ENCODE measurements at places on chromosomes 7 and 10.
A peak's percentile ranks its signal among the peaks of the same experiment; 100 is the strongest.

DNA sequence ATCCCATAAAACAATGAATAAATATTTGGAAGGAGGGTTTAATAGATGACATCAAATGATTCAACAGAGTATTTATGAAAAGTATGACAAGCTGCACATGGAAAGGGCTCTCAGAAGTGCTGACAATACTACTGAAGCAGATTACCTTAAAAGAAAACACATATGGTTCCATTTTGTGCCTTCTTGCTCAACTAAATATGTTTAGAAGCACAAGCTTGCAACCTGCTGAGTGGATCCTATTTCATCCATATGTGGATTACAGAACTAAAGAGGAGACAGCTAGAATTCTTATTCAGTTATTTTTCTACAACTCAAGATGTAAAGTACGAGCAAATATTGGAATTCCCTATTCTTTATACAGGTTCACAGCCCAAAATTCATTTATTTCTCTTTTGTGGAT is 340.6 kb downstream of the TFEC start:
- DNase-seq: no peak

GRCh38 chr10:121812031-121812430 is 115.8 kb downstream of the ATE1 start:
- DNase-seq: no peak

GRCh38 chr7:41038211-41038610 is 664.7 kb downstream of the INHBA start:
- no peak for DNase-seq

DNA sequence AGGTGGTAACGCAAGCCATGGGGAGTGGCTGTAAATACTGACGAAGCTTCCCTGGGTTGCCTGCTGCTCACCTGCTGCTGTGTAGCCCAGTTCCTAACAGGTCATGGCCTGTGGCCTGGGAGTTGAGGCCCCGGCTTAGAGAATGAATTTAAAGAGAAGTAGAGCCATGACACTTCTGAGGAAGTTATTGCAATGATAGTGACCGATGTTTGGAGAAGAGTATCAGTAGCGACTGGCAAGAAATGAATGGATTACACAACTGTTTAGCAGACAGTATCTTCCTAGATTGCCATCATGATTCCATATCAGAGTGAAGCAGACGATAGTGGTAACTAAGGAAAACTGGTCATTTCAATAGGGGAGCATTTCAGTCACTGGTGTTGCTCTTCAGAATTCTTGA is 249.6 kb downstream of the PLXDC2 start:
- DNase-seq: no peak

- DNase-seq: no peak
Observed at GRCh38 chr7:84237533-84238173, 43.1 kb upstream of the SEMA3A start.

DNA sequence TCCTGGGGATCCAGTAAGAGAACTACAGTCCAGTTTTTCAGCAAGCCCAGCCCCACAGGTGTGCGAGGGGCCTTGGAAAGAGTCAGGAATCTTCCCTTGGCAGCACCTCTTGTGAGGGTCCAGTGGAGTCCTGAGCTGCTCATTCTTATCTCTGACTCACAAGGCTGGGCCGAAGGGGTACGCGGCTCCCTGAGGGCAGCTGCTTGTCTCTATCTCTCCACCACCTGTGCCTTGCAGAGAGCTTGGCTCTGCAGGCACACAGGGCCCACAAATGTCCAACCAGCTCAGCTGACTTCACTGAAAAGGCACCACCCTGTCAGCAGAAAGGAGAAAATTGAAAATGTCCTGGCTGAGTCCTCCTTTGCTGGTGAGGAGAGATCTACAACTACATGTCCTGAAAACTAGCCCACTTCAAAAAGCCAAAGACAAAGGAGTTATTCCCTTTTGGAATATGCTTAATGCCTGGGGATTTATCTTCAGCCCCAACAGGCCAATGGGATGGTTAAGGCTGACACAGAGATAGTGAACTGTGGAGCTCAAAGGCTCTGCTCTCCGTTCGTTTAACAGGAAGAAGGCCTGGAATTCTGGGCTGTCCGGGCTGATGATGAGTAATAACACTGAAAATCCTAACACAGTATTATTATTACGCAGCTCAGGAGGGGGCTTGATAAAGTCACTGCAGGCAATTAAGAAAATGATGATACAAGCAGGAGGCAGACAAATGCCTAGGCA is 23.4 kb downstream of the UROS start:
- DNase-seq: no peak

DNA sequence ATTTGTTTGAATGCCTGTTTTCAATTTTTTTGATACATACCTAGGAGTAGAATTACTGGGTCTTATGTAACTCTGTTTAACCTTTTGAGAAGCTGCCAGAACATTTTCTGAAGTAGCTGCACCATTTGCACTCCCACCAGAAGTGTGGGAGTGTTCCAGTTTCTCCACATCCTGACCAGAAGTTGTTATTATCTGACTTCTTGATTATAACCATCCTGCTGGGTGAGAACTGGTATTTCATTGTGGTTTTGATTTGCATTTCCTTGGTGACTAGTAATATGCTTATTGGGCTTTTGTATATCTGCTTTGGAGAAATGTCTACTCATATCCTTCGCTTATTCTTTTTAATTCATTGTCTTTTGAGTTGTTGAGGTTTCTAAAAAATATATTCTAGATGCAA is 117.2 kb upstream of the GLCCI1 start:
- no peak for DNase-seq

GRCh38 chr10:121942749-121943416 is 15.1 kb upstream of the ATE1 start:
- DNase-seq: no peak

- no peak for DNase-seq
Observed at GRCh38 chr10:61385231-61386001, 67.8 kb downstream of the TMEM26 start.

DNA sequence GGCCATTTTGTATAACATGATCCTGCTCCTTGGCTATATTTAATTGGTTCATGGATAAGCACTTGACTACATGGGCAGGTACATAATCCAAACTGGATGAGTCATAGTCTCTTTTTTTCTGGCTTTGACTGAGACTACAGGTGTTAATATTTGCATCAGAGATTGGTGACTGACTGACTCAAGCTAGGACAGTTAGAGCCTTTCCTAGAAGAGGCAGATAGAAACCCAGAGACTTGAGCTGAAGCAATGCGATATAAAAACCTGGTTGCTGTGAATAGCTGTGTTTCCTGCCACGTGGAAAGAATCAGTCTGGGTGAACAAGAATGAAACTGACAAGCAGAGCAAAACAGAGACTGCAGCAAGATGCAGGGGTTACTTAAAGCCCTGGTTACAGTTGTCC is 81.0 kb downstream of the SAMD9 start:
- no peak for DNase-seq

DNA sequence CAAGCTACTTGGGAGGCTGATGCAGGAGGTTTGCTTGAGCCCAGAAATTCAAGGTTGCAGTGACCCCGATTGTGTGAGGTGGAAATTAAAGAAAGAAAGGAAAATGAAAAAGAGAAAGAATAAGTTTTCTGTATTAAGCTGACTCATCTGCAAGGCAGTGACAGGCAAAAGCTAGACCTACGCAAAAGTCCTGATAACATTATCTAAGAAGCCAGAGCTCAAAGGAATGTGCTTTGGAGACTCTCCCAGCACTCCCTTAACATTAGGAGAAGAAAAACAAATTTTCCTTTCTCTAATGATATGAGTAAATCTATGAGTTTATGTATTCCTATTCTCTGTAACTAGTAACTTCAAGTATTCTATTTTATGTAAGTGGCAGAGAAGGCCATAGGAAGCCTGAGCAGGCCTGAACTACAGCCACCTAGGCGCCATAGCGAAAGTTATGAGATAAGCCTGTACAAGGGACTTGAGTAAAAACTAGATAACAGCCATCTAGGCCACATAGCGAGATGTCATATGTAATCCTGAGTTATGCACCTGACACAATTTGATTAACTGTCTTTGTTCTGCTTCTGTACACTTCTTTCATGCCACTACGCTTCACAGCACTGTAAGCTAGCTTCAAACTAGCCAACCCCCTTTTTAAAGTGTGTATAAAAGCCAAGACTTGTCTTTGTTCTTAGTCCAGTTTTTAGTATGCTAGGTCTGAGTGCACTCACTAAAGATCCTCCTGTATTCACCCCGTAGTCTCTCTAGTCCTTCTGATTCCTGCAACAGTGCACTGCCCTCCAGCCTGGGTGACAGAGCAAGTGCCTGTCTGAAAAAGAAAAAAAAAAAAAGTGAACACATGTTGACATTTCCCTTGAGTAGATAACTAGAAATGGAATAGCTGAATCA is 9.4 kb upstream of the ZWINT start:
- DNase-seq: no peak

DNA sequence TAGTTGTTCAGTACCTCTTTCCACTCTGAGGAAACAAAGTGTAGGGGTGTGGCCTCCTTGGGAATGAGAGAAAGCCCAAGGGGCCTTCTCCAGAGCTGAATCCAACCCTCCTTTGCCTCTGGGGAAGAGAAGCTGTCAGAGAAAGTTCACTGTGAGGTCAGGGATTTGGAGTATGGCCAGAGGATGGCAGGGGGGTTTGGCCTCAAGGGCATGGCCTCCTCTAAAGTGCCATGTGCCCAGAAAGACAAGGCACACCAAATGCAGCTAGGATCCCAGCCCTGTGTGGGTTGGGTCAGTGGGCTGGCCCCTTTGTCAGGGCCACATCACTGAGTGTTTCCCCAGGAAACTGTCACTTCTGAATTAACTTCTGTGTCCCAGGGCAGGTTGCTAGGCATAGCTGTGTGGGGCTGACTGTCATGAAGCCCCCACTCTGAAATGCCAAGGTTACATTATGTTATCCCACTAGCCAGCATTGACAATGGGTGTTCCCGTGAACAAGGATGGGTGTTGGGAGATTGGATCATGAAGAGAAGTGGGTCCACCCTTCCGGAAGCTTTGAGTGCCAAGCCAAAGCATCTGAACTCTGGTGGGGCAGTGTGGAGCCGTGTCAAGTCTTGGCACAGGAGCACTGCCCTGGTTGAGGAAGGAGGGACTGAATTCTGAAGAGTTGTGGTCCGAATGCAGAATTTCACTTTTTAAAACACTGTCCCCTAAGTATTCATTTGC is 123.3 kb downstream of the ZMIZ1 start:
- no peak for DNase-seq

GRCh38 chr7:134813663-134814396 is 34.4 kb downstream of the CALD1 start:
- no peak for DNase-seq

- no peak for DNase-seq
Observed at GRCh38 chr10:133013463-133013862, 71.1 kb upstream of the CFAP46 start.

- DNase-seq: no peak
Observed at GRCh38 chr10:97157578-97158095, 28.1 kb downstream of the SLIT1 start.

DNA sequence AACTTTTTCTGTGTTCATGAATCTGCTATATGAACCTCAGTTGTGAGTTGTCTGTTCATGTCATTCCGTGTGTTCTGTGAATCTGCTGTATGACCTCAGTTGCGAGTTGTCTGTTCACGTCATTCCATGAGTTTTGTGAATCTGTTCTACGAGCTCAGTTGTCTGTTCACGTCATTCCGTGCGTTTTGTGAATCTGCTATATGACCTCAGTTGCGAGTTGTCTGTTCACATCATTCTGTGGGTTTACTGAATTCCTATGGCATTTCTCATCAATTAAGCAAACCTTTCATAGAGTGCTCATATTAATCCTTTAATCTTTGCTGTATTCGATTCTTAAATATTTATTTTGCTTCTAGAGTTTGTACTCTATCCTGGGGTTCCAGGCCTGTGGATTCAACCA is 150.6 kb downstream of the DIP2C start:
- no peak for DNase-seq

- no peak for DNase-seq
Observed at GRCh38 chr10:64555666-64556065, 1034.5 kb downstream of the REEP3 start.

- DNase-seq: no peak
Observed at GRCh38 chr10:23065181-23065948, 30.0 kb upstream of the MSRB2 start.

DNA sequence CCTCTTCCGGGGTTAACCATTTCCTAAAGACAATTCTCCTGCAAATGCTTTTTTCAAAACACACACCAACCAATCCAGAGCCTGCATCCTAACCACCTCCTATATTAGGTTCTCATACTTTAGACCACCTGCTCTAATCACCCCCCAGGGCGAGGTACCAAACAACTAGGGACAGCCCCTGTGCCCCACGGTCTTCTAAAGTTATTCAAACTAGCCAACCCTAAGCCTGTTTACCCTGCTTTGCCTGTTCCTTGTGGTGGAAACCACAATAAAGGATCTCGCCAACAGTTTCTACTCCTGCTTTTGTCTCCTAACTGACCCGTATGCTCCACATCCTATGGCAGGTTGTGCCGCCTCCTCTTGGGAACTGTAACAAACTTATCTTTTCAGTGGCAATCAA is 21.1 kb downstream of the SP4 start:
- no peak for DNase-seq

DNA sequence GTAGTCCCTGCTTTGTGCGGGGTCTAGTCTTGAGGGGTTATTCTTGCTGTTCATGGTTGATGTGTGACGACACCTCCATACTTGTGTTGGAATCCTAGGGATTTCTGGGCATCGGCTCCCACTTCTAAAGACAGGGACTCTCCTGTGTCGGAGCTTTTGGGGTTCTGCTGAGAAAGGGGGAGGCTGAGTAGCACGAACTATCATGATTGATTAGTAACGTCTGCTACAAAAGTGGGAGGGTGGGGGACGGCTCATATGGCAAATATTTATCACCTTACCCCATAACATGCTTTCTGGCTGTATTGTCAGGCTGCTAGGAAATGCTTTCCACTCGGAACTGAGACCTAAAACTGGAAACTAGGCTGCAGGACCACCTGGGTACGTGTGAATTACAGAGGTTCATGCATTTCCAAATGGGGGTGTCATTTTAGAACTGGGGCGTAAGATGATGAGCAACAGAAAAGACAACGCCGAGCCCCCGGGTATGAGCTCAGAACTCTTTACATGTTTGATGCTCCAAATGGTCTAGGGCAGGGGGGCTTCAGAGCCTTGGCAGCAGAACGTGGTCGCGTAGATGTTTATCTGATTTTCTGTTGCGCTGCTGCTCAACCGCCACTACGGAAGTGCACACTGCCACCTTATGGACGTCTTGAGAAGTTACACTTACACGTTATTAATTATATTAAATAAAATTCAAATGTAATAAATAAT is 15.1 kb upstream of the NME8 start:
- peak; percentile 52 for DNase-seq

- DNase-seq: no peak
Observed at GRCh38 chr10:20984662-20985061, 87.6 kb upstream of the NEBL start.

GRCh38 chr7:84638339-84638697 is 443.7 kb upstream of the SEMA3A start:
- no peak for DNase-seq

All from CD4-positive, alpha-beta T cell treated with Interleukin-17A for 4 hours (primary cell).